ENCODE measurements at places on chromosomes 1 and 21.

- DNase-seq = no peak
Observed at GRCh38 chr1:41359211-41360073, 1.8 kb upstream of the FOXO6 start.

- DNase-seq = peak; percentile 78
Observed at GRCh38 chr1:246782120-246782900, 58.1 kb downstream of the SCCPDH start.

DNA sequence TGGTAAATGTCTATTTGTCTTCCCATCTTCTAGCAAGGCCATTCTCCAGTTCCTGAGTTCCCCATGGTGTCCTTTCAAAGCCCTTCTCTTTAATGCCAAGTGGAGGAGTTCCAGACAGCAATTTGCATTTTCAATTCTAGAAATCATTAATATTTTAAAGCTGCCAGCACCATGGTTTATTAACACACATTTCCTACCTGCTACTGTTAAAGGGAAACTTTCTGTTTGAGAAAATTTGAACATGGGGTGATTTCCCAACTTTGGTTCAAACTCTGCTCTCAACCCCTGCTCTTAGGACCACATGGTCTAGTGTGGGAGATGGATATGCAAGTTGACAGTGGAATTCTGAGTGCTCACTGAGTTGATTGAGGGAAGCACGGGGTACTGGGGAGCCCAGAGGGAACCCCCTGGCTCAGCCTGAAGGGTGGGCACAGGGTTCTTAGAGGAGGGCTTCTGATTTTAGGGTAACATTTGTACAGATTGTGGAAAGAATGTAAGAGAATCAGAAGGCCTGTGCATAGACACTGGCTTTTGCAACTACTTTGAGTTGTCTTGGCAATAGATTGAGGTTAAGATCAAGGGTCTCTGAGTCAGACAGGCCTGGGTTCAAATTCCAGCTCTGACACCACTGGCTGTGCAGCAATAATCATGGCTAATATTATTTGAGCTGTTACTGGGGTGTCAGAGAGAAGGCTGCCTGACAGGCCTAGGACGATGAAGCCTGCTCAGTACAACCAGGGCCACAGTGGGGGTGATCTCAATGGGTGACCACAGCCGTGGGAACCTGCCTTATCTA, 97.8 kb downstream of the BEND5 start:
- no peak for DNase-seq

DNA sequence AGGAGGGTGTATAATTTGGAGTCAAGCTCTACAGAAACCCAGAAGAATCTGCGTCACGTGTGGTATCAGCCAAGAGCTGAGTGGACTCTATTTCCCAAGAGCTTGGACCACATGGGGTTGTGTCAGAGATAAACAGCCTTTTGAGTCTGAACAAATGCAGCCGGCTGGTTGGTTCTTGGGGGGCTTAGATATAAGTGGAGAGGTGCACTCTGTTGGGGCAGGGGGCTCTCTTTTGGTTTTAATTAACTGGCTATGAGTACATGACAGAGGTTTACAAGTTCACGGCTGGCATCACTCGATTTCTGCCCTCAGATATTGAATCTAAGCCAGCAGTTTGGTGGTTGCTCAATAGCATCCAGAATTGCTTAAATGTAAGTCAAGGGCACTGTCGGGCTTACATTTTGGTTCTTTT, 501 bp upstream of the MRAP start:
- DNase-seq = no peak

DNA sequence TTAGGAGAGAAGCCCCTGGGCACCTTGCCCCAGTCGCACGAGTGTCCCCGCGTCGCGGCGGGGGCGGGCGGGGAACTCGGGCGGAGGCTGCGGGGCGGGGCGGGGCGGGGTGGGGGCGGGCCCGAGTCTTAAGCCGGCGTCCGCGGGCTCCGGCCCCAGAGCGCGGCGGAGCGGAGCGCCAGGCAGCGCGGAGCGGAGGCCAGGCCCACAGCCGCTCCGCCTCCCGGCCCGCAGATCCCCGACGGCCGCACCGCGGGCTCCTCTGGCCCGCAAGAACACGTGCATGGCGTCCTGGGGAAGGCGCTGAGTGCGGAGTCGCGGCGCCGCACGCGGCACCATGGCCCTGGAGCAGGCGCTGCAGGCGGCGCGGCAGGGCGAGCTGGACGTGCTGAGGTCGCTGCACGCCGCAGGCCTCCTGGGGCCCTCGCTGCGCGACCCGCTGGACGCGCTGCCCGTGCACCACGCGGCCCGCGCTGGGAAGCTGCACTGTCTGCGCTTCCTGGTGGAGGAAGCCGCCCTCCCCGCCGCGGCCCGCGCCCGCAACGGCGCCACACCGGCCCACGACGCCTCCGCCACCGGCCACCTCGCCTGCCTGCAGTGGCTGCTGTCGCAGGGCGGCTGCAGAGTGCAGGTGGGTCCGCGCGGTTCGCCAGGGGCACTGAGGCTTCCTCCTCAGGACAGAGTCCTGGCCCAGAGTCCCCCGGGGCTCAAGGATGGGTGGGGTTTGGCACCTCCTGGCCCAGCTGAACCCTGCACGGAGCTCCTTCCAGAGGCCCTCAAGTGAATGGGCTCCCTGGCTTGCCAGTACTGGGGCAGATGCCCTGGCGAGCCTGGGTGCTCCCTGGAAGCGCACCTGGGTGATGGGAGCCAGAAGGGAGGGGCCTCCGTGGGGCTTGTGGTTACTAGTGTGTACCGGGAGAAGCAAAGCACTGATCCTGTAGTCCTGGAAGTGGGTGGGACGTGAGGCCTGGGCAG, at the start of gene ESPN:
Gene ESPN (plus strand): TSS at position 158 of the 975 bp plus-strand sequence. CDS start 180 bp downstream, at position 338.
- no peak for DNase-seq

DNA sequence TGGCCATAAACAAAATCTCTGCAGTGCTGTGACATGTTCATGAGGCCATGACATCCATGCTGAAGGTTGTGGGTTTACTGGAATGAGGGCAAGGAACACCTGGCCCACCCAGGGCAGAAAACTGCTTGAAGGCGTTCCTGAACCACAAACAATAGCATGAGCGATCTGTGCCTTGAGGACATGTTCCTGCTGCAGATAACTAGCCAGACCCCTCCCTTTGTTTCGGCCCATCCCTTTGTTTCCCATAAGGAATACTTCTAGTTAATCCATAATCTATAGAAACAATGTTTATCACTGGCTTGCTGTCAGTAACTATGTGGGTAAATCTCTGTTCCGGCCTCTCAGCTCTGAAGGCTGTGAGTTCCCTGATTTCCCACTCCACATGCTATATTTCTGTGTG, 28.9 kb upstream of the ABCD3 start:
- no peak for DNase-seq

DNA sequence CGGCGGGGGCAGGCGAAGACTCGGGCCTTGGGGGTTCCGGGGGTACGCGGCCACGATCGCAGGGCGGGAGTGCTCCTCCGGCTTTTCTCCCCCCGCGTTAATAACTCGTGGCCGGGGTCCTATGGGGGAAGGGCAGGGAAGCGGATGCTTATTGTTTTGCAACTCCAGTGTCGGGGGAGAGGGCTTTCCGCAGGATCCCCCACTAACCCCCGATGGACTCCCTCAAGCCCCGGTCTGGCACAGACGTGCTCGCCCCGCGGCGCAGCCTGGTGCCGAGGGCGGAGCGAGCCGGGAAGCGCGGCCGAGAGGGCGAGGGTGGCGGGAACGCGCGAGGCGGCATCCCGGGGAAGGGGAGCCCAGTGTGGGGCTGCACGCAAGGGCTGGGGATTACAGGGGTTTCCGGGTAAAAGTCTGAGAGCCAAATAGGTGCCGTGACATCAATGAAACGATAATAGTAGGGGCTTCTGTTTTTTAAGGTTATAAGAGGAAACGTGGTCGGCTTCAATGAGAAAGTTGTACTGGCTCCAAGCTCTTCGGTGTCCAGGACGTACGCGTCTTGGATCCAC, 772 bp downstream of the UCK2 start:
- DNase-seq = no peak

DNA sequence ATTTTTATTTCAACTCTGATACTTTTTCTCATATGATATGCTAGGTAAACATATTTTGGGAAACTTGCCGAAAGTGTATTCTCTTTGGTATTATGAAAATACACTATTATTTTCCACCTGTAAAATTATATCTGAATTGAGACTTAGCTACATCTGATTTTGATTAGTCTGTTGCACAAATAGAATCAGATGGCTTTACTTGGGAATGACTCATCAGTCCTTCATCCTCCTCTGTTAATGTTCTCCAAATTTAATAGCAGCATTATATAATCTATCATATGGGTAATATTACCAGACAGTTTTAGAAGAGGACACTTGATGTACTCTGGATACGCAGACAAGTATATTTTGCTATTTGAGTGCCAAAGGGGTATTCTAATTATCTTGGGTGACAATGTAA, 245.3 kb downstream of the CTH start:
- DNase-seq = no peak

DNA sequence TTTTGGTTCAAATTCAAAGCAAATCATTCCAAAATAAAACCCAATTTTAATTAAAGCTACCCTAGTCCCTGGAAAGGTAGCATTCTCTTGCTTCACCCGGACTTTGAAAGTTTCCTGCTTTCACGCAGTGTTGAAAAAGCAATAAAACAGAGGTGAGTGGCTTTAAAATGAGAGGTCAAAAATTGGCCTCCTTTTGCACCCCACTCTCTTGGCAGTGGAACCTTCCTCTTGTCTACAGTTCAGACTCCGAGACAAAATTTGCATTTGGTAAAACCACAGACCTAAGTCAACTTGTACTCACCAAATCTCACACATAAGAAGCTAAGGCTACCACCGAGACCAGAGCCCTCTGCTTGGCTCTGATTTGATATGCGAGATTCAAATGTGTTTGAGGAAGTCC, 252.7 kb downstream of the TTLL7 start:
- no peak for DNase-seq

- DNase-seq = peak; percentile 30
Observed at GRCh38 chr1:96236156-96236739, 485.3 kb upstream of the PTBP2 start.

DNA sequence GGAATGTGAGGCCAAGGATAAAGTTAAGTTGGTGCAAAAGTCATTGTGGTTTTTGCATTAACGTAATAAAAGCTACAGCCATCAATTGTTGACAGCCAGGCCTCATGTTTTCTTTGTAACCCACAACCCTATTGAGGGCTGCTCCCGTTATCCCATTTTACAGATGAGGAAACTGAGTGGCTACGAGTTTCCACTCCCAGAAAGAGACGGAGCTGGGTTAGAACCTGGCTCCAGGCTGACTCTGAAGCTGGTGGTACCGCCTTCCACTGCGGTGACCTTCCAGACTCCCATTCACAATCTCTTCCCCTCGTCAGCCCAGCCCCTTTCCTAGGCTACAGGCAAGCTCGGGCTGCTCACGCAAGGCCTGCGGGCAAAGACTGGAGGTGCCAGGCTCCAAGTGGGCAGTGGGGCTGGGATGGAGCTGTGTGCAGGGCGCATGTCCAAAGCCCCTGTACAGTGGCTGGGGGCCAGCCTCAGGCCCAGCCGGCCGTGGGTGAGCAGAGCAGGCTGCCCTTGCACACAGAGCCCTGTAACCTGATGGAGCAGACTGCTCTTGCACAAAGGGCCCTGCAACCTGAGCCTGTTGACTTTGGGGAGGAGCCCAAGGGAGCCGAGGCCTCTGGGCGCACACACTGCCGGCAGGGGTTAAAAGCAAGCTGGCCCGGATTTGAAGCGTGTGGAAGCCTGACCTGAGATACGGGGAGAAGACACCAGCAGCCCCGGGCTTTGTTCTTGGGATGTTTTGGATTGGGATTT, 97.4 kb upstream of the TMPRSS2 start:
- DNase-seq = no peak

DNA sequence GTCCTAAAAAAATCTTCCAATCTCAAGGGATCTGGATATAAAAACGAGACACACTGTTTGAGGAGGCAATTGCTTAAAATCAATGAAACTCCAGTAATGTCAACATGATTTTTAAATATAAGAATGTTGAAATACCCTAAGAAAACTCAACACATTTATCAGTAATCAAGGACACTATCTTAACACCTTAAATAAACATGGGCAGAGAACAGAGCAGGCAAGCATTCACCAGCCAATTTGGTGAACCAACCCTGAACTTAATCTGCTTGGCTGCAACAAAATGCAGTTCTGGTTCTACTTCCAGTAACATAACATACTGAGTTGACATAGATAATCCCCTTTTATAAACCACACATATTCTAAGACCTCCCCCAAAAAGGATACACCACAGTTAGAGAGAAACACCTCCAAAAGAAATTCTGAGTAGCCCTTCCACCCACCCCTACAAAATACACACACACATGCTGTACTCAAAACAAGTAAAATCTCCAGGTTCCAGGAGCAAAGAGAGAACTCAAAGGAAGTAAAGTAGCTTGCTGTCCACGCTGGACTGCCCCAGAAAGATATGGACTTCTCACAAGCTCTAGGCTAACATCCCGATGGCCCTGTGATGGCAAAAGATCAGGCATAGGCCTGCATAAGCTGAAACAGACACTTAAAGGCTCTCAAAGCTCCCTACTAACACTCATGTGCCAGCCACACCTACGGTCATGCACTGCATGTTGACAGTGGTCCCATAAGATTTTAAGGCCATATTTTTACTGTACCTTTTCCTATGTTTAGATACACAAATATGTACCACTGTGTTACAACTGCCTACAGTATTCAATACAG, 30.5 kb downstream of the TP53BP2 start:
- no peak for DNase-seq

DNA sequence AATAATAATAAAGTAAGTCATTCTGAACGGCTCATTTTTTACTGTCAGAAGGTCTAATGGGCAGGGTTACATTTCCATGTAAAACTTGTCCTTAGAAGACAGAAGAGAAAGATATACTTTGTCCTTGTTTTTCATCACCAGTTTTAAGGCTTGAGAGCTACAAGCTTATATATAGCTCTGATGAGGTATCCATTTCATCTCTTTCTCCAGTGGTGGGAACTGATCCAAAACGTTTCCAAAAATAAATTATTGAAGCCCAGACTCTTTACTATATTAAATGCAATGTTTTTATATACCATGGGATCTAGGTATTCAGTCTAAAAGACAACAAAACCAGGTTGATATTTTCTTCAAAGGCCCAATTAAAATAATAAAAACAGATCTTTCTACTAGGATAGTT, 8.7 kb downstream of the B3GALNT2 start:
- DNase-seq = no peak

GRCh38 chr1:192884241-192884640, 75.4 kb downstream of the RGS2 start:
- no peak for DNase-seq

DNA sequence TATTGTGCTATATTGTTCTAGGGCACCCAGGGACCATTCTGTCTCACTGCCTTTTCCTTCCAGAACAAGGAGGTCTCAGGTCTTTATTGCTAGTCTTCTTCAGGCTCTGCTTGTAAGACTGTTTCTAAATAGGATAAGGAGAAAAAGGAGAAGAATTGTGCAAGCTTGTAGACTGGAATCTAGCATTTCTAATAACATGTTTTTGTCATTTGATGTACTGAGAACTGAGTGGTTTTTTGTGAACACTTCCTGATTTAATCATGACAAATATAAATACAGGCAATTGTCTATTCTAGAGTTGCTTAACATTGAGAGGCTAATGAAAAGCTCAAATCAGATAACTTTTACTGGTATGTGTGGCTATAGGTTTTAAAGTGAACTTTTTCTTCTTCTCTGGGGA, 77.6 kb downstream of the CLIC4 start:
- DNase-seq = no peak

- no peak for DNase-seq
Observed at GRCh38 chr1:225737866-225738265, 39.8 kb upstream of the SRP9 start.

GRCh38 chr1:225573216-225573615, 79.7 kb downstream of the ENAH start:
- DNase-seq = no peak
